ENCODE measurements at places on chromosomes 2 and 18.
A peak's percentile ranks its signal among the peaks of the same experiment; 100 is the strongest.

DNA sequence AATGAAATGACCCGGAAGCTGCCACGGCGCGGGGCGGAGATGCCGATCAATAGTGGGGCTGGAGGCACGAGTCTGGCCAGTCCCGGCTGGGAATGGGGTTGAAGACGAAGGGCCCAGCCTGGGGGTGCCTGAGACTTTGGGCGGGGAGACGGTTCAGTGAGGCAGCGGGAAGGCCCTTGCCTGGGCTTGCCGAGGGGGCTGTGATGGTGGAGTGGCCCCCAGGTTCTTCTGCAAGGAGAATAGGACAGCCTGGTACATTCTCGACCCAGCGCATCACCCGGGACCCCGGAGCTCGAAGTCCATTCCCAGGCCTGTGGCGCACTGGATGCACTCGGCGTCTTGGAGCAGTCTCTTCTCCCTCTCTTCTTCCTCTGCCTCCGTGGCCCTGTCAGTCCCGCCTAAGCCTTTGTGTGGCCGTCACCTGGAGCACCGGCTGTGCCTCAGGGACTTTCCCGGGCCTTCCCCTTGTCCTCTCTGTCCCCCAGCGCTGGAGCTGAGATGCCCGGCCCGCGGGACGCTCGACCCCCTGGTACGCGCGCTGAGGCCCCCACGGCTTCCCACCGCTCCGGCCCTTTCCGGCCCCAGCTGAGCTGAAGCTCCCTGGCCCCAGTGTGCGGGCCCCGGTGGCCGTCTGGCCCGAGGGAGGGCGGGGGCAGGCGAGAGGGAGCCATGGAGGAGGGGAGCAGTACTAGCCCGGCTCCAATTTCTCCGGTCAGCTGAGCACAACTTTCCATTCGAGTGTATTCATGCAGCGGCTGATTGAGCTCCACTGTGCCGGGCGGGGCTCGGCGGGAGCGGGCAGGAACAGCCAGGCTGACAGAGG is 8.0 kb downstream of the SIX3 start:
- no peak for DNase-seq

DNA sequence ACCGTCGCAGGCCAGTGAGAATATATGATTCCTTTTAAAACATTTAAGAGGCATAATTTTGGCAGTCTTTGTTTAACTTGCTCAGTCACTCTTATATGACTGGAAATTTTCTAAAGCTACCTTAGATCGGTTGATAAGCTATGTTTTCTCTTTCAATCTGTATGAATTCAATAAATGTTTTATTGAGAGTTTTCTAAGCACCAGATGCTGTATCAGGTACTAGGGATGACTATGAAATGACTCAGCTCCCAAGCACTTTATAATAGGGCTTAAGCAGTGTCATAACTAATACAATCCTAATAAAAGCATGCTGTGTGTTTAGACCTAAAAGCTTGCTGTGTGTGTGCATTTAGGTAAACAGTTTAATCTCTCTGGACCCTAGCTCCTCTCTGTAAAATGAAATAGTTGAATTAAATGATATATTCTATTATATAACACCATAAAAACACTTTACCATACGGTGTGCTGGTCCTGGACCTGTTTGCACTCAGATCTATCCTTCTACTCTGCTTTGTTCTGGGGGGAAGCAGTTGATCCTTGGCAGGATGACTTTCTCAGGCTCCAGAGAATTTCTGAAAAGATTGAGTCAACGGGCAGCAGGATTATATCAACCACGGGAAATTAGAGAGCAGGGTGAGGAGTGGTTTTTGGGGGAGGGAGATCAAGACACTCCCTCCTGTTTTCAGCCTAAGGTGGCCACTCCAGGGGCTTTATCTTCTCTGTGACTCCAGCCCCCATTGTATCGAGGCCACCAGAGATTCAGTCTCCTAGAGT is 26.1 kb upstream of the SLC38A11 start:
- no peak for DNase-seq

- no peak for DNase-seq
Measured at GRCh38 chr2:127678991-127679390, 3.7 kb upstream of the LIMS2 start.

DNA sequence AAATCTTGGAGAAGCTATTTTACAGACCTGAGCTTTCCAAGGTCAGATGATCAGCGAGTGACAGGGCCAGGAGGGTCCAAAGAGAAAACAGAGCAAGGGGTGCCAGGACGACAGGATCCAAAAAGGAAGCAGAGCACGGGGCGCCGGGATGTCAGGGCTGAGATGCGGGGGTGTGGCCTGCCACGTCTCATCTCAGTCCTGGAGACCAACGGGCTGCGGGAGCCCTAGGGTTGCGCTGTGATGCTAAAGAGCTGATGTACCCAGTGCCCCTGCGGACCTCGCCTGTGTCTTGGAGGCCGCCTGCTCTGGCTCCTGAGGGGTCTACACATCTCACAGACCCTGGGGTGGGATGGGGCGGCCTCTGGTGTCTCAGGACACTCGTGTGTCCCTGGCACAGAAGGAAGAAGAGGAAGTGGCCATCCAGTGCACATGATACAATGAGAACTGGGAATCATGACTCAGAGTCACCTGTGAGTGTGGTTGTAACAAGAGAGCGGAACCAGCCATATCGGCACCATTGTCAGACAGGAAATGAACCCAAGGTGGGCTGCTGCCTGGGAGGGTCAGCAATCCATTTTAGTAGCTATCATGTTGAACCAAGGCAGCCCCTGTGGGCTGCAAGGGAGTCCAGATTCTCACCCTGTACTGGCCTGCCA is 97.8 kb downstream of the MYT1L start:
- DNase-seq = no peak

DNA sequence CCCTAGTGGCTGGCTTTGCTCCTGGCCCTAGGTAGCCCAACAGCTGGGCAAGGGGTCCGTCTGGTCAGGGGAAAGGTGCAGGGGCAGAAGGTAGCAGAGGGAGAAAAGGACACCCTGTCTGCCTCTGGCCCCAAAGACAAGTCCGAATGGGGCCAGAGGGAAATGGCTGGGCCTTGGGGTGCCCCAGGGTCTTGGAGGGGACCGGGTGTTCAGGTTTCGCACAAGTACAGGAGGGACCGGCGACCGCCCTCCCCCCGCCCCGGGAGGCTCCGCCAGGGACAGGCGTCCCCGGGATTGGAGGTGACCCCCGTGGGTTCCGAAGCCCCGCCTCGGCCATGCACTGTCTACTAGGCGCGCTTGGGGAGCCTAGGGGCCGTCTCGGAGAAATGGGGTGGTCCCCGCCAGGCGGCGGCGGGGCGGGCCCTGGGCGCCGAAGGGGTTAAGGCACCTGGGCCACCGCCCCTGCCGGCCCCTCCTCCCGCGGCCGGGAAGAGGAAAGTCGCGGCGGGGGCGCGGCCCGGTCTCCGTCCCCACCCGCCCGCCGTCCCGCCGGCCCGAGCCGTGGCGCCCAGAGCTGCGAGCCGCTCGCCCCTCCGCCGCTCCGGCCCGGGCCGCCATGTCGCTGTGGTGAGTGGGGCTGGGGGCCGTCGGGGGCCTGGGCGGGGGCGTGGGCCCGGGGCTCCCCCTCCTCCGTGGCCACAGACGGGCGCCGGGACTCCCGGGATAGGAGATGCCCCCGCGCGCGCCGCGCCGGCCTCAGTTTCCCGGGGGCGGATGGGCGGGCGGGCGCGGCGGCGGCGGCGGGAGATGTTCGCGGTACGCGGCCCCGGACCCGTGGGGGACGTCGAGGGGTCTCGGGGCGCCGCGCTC is at the start of gene B3GNT7:
B3GNT7 (plus strand) TSS at position 523 of the 870 bp plus-strand sequence; CDS start at position 617, 94 bp downstream.
- no peak for DNase-seq

GRCh38 chr18:48194591-48195181 is 214.5 kb downstream of the ZBTB7C start:
- DNase-seq = no peak

- no peak for DNase-seq
Measured at GRCh38 chr2:227482638-227483340, 10.8 kb downstream of the AGFG1 start.

DNA sequence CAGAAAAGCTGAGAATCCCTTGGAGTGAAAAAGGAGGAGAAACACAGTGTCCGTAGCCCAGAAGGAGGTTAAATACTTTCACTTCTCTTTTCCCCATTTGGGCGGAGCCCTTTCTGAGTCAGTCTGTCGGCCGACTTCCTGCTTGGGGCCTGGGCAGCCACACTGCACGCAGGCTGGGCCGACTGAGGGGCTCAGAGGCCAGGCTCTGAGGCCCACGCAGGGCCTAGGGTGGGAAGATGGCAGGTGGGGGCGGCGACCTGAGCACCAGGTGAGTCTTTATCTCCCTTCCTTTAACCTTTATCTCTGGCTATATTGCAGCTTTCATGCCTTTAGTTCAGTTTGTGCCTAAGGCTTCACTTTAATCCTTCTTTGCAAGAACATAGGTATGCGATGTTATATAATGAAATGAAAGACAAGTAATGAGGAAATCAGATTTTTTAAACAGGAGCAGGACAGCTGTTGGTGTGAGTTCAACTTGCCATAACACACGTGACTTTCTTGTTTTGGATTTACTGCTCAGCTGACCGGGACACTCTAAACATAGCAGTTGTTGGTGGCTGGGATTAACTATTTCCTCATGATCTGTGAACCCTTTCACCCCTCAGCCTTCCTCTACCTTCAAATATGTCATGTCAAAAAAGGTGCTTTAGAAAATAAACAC is at the start of gene SP100:
SP100 (plus strand) TSS at position 141 of the 661 bp plus-strand sequence; CDS start at position 237, 96 bp downstream.
- peak; percentile 77 for DNase-seq

- DNase-seq = no peak
Measured at GRCh38 chr2:227115761-227116160, 48.2 kb downstream of the COL4A4 start.

GRCh38 chr2:238418196-238418998 is 8.3 kb upstream of the ASB1 start:
- no peak for DNase-seq

GRCh38 chr2:47207614-47208013 is 52.5 kb upstream of the STPG4 start:
- DNase-seq = no peak
